ENCODE measurements at places on chromosomes 1 and 21.

DNA sequence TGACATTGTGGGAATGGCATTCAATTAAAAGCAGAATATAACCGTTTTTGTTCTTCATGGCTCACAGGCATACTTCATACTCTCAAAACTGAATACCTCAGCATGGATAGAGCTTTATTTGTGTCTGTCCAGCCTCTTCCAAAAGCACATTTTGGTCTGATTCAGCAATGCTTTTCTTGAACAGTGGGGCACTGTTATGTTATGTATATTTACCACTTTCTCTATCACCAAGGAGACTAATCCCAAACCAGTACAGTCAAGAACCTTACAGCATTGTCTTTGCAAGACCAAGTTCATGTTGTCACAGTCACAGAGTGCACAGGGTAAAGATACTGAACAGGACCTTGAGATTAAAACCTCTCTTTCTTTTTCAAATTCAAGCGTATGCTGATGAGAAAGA is 582.8 kb downstream of the PTBP2 start:
- no peak for DNase-seq

GRCh38 chr1:2879026-2879425 is 77.5 kb upstream of the TTC34 start:
- DNase-seq: no peak

DNA sequence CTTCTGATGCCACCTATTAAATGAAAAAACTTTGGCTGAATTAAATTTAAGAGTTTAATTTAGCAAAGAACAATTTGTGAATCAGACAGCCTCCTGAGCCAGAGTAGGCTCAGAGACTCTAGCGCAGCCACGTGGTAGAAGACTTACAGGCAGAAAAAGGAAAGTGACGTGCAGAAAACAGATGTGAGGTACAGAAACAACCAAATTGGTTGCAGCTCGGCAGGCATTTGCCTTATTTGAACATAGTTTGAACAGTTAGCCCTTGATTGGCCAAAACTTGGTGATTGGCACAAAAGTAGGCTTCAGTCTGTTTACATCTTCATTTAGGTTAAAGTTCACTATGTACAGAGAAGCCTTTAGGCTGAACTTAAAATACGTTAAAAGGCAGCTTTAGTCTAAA is 22.9 kb downstream of the TCP10L start:
- no peak for DNase-seq

GRCh38 chr1:100950781-100951180 is 54.9 kb downstream of the SLC30A7 start:
- DNase-seq: no peak

DNA sequence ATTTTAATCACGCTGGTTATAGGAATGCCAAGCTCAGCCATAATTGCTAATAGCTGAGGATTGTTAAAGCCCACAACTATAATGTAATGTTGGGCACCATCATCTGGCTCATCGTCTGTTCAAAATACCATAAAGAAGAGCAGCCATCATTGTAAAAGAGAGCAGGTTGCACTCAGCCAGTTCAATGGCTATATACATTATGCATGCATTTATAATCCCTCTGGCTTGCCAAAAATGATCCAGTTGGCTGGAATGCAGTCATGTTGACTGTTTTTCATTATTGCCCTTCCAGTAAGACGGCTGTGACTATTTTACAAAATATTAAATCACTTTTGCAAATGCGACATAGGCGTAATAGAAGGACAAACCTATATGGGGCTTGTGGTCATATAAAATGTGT is 85.3 kb downstream of the SPAG17 start:
- DNase-seq: no peak

DNA sequence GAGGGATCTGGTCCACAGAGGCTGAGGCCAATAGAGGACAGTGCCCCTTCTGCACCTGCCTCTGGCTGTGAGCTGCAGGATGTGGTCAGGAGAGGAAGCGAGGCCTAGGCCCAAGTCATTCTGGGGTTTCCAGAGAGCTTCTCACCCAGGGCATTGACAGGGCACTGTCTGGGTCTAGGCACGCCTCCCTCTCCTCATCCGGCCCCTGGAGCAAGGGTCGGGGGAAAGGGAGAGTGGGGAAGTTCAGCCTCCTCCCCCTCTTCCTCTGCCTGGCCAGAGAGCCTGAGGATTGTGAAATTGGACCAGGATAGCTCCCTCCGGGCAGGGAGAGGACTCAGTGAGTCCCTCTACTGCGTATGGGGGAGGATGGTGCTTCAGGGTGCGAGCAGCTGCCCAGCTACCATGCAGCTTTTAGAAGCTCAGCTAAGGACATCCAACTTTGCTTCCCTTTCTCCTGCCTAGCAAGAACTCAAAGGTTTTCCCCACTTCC is 6.3 kb upstream of the INAVA start:
- DNase-seq: no peak

DNA sequence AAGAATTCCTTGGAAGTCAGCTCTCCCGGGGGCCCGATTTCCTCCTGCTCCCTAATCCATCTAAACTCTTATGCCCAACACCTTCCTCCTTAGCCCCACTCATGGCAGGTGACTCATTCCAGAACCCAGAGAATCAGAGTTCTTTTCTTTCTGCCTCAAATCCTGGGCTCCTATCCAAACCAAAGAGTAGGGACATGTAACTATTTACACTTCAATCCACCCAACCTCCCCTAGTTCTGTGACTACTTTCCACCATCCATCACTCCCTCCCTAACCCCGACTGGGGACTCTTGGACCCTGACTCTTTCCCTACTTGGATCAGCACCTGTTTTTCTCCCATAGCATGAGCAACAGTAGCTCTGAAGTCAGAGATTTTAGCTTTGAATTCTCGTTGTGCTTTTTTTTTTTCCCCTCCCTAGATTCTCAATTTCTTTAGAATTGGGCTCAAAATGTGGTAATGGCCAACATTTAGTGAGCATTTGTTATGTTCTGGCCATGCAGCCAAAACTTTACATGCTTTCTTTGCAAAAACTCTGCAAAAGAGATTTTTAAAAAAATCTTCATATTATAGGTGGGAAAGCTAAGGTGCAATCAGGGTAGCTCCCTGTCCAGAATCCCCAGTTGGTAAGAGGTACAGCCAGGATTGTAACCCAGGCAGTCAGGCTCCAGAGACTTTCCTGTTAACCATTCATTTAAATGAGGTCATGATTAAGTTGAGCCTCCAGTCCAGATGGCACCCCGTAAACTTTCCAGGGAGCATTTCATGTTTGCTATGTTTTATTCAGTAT is 7.5 kb upstream of the CYP4A11 start:
- DNase-seq: no peak

DNA sequence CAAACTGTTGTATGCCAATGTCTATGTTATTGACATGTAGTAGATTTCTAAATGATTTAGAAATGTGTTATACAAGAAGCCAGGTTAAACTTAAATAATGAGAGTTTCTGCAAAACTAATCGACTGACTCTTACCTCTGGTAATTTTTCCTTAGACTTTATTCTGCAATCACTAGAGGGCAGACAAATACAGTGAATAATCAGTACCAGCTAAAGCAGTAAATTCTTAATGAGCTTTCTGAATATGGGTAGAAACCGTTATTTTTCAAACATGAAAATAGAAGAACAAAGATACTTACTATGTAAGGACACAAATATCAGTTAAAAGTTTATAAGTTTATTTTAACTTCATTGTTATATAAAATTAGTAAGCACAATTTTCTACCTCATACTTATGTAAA is 97.9 kb upstream of the RGS1 start:
- DNase-seq: peak; percentile 11

GRCh38 chr1:183947988-183948387 is 89.5 kb downstream of the COLGALT2 start:
- no peak for DNase-seq

Measured in NCI-H146 (cell line).